Hair follicular keratinocyte (primary cell): ENCODE measurements at places on chromosomes 4 and X. TPM values are rescaled to one million over a fixed set of nuclear protein-coding genes. Genes with fewer than 3 reads are reported as not detected.

CCNQ gene
- total RNA-seq, result 46.9 and 64.9 TPM in 2 replicates

TNIP3 gene
- 0.23 and 1.4 TPM in 2 replicates for total RNA-seq

KCNE5 gene
- 0.23 TPM in 1 of 2 replicates, not detected in the other for total RNA-seq

IL2RG gene
- total RNA-seq, result not detected in 2 replicates

AFM gene
- total RNA-seq, result not detected in 2 replicates

SPP1 gene
- total RNA-seq, result 0.70 and 1.6 TPM in 2 replicates

SLC9B1 gene
- total RNA-seq, result 0.08 TPM in 1 of 2 replicates, not detected in the other

BRS3 gene
- total RNA-seq, result not detected in 2 replicates
